CD4-positive, alpha-beta T cell treated with Interleukin-12 subunit alpha and Interleukin-12 subunit beta, for 1 hour (primary cell): ENCODE measurements at places on chromosomes 13 and 19.

DNA sequence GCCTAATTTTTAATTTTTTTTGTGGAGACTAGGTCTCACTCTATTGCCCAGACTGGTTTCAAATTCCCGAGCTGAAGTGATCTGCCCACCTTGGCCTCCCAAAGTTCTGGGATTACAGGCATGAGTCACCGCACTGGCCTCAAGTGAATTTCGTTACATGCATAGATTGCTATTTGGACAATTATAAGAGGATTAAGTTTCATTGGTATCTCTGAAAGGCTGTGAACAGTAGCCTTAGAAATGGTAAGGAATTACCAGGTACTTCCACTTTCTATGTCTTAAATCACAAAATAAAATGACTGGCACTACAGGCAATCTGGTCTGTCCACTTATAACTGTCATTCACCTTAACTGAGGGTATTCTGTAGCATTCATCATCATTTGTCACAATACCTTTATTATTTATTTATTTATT is 2.9 kb upstream of the CCDC9 start:
- DNase-seq: no peak

GRCh38 chr19:47896773-47897172 is 10.7 kb upstream of the SULT2A1 start:
- DNase-seq: no peak

- DNase-seq: no peak
Observed at GRCh38 chr13:109913936-109914510, 127.6 kb upstream of the IRS2 start.

GRCh38 chr19:3506384-3507340 is 551 bp downstream of the FZR1 start:
- DNase-seq: peak; percentile 60

DNA sequence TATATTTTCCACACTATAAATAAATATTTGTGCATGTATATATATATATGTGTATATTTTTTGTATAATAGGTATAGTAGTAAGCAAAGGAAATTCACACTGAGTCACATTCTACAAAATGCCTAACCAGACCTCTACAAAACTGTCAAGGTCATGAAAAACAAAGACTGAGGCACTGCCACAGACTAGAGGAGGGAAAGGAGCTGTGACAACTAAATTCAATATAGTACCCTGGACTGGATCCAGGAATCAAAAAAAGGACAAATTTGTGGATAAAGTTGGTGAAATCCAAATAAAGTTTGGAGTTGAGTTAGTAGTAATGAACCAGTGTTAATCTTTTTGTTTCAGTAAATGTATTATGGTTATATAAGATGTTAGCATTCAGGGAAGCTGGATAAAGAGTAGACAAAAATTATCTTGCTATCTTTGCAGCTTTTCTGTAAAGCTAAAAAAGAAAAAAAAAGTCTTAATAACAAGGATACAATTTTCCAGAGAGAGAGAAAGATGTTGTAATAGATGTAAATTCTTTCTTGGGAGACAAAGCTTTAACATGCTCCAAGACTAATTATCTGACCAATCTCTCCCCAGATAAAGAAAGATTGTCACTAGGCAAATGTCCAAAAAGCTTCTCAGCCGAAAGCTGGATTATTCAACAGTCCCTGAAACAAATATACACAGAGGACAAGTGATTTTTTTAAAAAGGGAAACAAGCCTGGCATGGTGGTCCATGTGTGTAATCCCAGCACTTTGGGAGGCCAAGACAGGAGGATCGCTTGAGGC is 19.1 kb downstream of the SYDE1 start:
- no peak for DNase-seq

GRCh38 chr13:108760541-108760940 is 131.1 kb downstream of the MYO16 start:
- no peak for DNase-seq

GRCh38 chr13:37769078-37769477 is 100.5 kb downstream of the TRPC4 start:
- no peak for DNase-seq

- DNase-seq: no peak
Observed at GRCh38 chr13:45733361-45733760, 31.2 kb downstream of the CBY2 start.

GRCh38 chr19:15418231-15418578 is 583 bp downstream of the AKAP8L start:
- no peak for DNase-seq

DNA sequence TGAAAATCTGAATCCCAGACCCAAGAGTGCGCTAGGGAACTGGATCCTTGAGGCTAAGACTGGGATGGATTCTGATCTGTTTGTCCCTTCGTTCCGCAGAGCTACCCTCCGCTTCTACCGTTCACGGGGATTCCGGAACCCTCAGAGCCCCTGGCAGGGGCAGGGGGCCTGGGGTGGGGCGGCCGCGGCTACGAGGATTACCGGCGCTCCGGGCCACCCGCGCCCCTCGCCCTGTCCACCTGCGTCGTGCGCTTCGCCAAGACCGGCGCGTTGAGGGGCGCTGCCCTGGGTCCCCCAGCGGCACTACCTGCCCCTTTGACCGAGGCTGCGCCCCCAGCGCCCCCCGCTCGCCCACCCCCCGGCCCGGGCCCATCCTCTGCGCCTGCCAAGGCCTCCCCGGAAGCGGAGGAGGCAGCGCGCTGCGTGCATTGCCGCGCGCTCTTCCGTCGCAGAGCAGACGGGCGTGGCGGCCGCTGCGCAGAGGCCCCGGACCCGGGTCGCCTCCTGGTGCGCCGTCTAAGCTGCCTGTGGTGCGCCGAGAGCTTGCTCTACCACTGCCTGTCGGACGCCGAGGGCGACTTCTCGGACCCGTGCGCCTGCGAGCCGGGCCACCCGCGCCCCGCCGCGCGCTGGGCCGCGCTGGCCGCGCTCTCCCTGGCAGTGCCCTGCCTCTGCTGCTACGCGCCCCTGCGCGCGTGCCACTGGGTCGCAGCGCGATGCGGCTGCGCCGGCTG is 7.1 kb downstream of the SPRED3 start:
- peak; percentile 45 for DNase-seq

GRCh38 chr13:93477238-93477637 is 250.6 kb downstream of the GPC6 start:
- no peak for DNase-seq

GRCh38 chr19:44783545-44783944 is 5.9 kb downstream of the CBLC start:
- no peak for DNase-seq

DNA sequence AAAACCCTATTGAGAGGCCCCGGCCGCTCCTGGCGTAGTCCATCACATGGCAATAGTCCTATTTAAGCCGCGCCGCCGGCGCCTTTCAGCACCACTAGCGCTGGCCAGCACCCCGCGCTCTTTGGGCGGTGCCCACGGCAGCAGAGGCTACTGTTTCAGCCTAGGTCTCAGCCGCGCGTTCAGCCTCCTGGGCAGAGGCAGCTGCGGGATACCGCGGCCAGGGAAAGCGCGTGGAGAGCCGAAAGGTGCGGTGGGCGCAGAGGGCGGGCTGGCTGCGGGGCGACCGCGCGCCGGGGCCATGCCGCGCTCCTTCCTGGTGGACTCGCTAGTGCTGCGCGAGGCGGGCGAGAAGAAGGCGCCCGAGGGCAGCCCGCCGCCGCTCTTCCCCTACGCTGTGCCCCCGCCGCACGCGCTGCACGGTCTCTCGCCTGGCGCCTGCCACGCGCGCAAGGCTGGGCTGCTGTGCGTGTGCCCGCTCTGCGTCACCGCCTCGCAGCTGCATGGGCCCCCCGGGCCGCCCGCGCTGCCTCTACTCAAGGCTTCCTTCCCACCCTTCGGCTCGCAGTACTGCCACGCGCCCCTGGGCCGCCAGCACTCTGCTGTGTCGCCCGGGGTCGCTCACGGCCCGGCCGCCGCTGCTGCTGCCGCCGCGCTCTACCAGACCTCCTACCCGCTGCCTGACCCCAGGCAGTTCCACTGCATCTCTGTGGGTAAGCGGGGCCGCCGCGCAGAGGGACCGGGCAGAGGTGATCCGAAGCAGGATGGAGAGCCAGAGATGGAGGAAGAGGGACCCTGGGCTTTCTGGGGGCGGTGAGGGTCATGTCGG is at the start of gene GSX1:
TSS of gene GSX1 (plus strand) at position 91 of the 826 bp plus-strand sequence. CDS start at position 299, 208 bp downstream.
- DNase-seq: peak; percentile 19

DNA sequence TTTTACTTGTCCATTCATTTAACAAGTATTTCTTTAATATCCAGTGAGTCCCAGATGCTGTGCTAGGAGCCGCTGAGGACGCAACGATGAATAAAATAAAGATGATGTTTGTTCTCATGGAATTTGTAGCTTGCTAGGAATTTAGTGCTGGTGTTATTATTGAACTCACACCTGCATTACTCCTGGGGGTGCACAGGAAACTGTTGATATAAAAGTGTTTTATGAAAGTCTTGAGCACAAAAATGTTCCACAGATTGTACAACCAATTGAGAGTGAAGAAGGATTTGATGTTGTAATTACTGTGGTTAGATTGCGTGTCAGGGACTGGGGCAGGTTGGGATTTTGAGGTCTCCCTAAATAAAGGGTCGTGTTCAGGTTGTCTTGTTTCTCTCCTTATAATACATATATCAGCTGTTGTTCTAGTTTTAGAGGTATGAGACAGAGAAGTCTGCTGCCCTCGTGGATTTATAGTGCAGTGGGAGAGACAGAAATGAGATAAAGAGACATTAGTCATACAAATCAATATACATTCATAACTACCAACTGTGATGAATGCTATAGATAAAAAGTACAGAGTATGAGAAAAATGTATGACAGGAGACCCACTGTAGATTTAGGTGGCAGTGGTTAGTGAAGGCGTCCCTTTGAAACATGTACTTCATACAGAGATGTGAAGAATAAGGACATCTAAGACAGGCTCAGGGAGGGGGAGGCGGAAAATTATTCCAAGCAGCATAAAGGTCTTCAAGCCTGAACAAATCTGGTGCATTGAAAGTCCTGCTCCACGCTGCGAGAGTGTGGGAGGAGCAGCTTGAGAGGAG is 11.3 kb downstream of the CACNG6 start:
- DNase-seq: no peak

DNA sequence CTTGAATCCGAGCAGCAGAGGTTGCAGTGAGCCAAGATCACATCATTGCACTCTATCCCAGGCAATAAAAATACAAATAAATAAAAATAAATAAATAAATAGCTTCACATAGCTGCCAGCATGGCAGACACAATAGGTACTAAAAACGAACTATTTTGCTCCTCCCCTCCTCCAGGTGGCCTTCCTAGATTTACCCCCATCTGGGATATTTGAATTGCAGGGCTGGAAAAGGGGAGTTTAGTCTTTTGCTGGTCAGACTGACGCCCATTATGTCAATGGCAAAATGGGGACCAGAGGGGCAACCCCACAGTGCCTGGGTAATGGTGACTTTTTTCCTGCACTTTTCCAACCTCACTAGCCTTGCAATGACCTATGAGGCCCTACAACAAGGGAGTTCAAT is 640 bp upstream of the GMFG start:
- DNase-seq: no peak

DNA sequence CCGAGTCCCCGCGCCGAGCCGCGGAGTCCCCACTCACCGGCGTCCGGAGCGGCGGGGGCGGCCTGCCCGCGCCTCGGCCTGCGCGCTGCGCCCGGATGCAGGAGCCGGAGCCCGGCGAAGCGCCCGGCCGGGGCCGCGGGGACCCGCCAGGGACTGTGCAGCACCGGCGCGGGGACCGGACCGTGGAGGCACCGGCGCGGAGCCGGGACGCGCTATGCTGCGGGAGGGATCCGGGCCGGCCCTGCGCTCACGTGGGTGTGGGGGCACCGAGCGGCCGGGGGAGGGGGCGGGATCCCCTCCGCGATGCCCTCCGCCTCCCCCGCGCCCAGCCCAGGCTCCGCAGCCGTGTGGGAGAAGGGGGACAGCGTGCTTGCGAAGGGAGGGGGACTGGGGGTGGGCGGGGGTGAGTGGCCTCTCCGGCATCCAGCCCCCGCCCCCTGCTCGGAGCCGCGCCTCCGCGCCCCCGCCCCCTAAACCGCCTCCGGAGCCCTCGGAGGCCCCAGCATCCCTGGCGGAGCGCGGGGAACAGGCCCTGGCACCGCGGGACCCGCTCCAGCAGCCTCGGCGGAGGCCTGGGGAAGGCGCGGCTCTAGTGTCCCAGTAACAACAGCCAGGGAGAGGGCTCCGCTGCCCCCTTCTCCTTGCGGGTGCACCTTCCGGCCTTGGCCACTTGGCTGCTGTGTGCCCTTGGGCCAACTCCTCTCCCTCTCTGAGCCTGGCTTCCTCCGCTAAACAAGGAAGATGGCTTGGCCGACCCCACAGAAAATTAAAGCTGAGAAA is at the start of gene SLC1A6:
TSS of gene SLC1A6 (minus strand) at position 389 of the 780 bp plus-strand sequence. CDS start 6,954 bp downstream, outside the sequence.
- DNase-seq: no peak

GRCh38 chr19:40005691-40006272 is 8.9 kb downstream of the ZNF546 start:
- no peak for DNase-seq

DNA sequence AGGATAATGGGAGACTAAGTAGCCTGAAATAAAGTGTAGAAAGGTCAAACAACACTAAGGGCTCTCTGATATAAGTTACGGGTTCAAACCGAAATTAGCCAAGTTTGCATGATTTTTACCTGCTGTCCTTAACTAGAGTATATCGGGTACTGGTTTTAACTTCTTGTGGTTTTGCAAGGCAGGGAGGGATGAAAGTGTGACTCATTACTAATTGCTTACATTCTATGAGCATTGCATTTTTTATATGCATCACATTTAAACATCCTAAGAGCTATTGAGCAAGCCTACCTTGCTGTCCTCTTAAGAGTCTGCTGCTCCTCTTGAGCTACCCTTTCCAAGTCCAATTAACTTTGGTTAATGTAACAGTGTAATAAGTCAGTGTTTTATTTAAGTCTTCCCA is 415.4 kb downstream of the SLITRK5 start:
- no peak for DNase-seq

DNA sequence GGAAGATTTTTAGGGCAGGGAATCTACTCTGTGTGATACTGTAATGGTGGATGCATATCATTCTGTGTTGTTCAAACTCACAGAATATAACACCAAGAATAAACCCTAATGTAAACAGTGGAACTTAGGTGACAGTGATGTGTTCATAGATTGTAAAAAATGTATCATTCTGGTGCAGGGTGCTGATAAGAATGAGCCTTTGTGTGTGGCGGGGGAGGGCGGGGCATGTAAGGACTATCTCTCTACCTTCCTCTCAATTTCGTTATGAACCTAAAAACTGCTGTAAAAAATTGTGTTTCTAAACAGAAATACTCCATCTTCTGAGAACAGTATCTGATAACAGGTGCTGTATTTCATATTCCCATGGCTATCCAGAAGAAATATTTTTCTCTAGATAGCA is 35.6 kb downstream of the TNFRSF19 start:
- DNase-seq: no peak

- DNase-seq: no peak
Observed at GRCh38 chr13:108315991-108316390, 46.5 kb downstream of the TNFSF13B start.

GRCh38 chr13:77544758-77545338 is 9.3 kb downstream of the SCEL start:
- no peak for DNase-seq
